ENCODE measurements at places on chromosomes 2 and 18.

GRCh38 chr2:196659844-196660243 is 20.3 kb downstream of the CCDC150 start:
- DNase-seq, result no peak

DNA sequence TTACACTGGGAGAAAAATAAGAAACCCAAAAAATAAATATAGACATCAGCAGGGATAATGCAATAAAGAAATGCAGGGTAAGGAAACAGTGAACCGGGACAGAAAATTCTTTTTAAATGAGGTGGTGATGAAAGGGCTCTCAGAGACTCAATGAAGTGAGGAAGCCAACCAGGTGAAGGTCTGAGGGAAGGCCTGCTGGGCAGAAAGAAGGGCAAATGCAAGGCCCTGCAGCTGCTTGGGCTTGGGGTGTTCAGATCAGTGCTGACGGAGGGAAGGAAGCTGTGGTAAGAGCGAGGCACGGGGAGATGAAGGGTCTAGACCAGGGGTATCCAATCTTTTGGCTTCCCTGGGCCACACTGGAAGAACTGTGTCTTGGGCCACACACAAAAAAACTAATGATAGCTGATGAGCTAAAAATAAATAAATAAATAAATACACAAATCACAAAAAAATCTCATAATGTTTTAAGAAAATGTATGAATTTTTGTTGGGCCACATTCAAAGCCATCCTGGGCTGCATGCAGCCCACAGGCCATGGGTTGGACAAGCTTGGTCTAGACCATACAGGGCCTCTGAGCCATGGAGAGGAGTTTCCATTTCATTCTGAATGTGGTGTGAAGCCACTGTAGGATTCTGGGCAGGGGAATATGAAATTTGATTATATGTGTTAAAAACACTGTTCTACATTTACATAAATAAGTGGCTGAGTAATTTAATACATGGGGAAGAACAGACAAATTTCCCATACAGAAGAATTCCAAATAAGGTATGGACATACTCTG is 96.3 kb upstream of the DNMT3A start:
- no peak for DNase-seq

- peak; percentile 22 for DNase-seq
Observed at GRCh38 chr2:241760301-241760771, 16.3 kb upstream of the GAL3ST2 start.

DNA sequence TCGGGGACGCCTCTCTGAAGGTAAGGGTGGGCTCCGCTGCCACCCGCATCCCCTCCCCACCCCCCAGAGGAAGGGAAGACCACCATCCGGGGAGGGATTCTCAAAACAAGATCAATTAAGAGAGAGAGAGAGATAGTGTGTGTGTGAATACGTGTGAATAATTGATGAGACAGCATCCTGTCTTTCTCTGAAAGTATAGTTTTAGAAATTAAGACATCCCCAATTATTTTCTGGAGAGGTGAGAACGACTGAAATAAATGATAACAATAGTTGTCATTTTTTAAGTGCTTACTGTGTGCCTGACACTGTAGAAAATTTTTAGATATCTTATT is 751 bp downstream of the IL18R1 start:
- no peak for DNase-seq

- no peak for DNase-seq
Observed at GRCh38 chr2:16713011-16713423, 47.4 kb upstream of the CYRIA start.

DNA sequence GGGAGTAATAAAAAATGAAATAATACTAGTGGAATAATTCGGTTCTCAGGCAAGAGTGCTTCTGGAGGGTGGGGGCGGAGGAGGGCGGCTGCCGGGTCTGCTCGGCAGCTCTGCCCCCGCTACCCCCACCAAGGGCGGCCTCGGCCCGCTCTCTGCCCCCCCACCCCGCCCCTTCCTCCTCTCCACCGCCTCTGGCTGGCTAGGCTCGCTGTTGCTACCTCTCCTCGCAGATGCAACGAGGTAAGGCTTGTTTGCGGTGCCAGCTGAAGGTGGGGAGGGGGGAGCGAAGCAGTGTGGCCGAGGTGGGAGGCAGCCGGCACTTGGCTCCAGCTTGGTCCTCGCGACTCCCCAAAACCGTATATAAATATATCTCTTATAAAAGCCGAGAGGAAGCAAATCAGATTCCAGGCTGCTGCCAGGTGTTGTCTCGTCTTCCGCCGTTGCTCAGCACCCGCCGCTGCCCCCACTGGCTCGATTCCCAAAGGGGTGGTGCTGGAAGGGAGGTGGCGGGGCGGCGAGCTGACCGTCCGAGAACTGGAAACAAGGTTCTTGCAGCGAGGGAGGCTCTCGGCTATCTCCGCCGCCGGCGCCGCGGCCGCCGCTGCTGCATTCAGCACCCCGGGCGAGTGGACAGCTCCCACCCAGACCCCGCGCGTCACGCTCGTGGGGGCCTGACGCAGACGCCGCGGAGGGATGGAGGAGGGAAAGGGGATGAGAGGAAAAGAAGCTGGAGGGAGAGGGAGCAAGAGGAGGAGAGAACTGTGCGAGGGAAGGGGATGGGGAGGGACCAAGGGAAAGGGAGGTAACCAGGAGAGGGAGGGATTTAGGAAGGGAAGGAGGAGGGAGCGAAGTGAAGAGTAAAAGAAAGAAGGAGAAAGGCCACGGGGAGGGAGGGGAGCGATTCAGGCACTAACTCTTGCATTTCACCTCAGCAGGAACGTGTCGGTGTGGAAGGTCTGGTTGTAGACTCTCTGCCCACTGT is at the start of gene MARCHF4:
Gene MARCHF4, minus strand, starts transcription at position 763 of the 982 bp plus-strand sequence. CDS start 2,223 bp downstream, outside the sequence.
- DNase-seq, result peak; percentile 89

GRCh38 chr18:452816-453215 is 47.7 kb downstream of the COLEC12 start:
- DNase-seq, result no peak

DNA sequence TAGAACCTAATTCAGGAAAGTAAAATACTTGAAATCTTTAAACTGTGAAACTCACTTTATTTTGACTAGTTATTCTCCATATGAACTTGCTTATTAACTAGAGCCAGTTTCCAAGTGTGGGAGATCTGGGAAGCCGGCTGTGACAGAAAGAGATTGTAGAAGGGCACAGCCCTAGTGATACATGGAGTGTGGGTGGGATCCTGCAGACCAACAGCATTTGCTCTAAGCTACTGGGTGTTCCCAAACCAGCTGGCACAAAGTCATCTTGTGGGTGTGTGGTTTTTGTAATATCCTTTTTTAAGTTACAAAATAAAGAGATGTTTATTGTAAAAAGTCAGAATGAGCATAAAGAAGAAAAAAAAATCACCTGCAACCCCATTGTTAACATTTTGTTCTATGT is 3.4 kb downstream of the DUSP19 start:
- no peak for DNase-seq
